ENCODE measurements at places on chromosomes 13 and 19. TPM values are rescaled to one million over a fixed set of nuclear protein-coding genes. Genes with fewer than 3 reads are reported as not detected.

- H3K4me1 ChIP-seq: peaks cover 7% of the 10 kb centered on the region
- no peak overlapping the region for H3K27ac ChIP-seq
- no peaks in the 10 kb centered on the region for H3K27me3 ChIP-seq
These were observed 53.3 kb upstream of the POSTN start for GRCh38 chr13:37651891-37652290.

GRCh38 chr19:45599286-45599685 lies 2.7 kb downstream of the GPR4 start:
- no peak for DNase-seq
- H3K4me3 ChIP-seq: peak overlapping the region; percentile 69
- no peaks in the 10 kb centered on the region for H3K36me3 ChIP-seq
- no peak overlapping the region for H3K27ac ChIP-seq
- H3K4me1 ChIP-seq: peaks cover 63% of the 10 kb centered on the region

DNA sequence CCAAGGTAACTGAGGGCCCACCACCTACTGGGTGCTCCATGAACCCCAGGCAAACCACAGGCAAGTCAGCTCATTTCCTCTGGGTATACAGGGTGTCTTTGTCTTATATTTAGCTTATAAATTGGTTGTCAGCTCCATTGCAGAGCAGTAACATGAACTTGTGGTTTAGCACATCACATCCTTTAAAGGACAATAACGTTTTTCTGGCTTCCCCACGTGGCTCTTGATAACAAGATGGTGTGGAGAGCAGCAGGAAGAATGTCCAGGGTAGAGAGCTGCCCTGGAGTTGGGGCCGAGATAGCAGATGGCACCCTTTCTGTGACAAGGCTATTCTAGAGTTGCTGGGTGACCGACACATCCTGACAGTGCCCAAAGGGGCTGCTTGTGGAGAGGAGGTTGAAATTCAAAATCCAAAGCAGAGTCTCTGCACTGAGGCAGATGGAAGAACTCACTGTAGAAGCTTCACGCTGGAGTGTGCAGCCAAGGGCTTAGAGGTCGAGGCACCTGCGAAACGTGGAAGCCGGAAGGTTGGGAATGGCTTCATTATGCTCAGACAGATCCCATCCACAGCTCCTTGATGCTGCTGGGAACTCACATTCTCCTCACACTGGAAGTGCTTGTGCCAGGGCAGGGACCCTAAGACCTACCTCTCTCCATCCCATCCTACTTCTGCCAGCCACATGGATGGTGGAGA lies 133.0 kb upstream of the FRY start:
- H3K4me1 ChIP-seq: peaks cover 7% of the 10 kb centered on the region
- H3K4me3 ChIP-seq: no peak overlapping the region
- H3K27ac ChIP-seq: no peak overlapping the region
- no peaks in the 10 kb centered on the region for H3K27me3 ChIP-seq

- peaks cover 94% of the 10 kb centered on the region for H3K36me3 ChIP-seq
- H3K27ac ChIP-seq: no peak overlapping the region
- DNase-seq: no peak
- peaks cover 36% of the 10 kb centered on the region for H3K27me3 ChIP-seq
- no peaks in the 10 kb centered on the region for H3K4me1 ChIP-seq
These were observed 24.9 kb downstream of the ZNF850 start for GRCh38 chr19:36747750-36748149.

- H3K4me1 ChIP-seq: peaks cover 3% of the 10 kb centered on the region
- no peak overlapping the region for H3K4me3 ChIP-seq
- H3K27ac ChIP-seq: no peak overlapping the region
- H3K36me3 ChIP-seq: no peaks in the 10 kb centered on the region
These were observed 10.8 kb downstream of the CLEC4M start for GRCh38 chr19:7773841-7774240.

DNA sequence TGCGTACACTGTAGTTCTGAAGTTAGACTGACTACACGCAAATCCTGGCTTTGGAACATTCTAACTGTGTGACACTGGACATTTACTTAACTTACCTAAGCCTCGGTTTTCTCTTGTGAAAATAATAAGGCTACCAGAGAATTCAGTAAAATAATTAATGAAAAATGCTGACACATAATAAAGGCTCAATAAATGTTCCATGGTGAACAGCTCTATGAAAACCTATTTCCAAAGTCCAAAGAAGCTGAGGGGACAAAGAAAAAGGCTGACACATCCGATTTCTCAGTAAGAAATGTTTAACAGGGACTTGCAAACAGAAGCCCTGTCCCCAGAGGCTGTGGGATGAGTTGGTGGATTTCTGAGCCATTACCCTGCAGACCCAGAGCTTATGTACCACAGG lies 139.7 kb upstream of the GJB6 start:
- H3K36me3 ChIP-seq: no peaks in the 10 kb centered on the region
- H3K27ac ChIP-seq: no peak overlapping the region
- H3K4me1 ChIP-seq: peaks cover 8% of the 10 kb centered on the region
- H3K27me3 ChIP-seq: no peaks in the 10 kb centered on the region
- DNase-seq: no peak
- no peak overlapping the region for H3K4me3 ChIP-seq

ZNF723 gene
- not detected for total RNA-seq

ATP4A gene
- 0.59 TPM for total RNA-seq

SLC6A16 gene
- 2.1 TPM for total RNA-seq
